Esophagus (tissue), 2 donors: ENCODE measurements at places on chromosomes 5 and 9. TPM values are rescaled to one million over a fixed set of nuclear protein-coding genes. Genes with fewer than 3 reads are reported as not detected.

The GABRA6 gene
- polyA plus RNA-seq, result not detected

The GPR150 gene
- polyA plus RNA-seq, result not detected

The ELOVL7 gene
- 2.2 TPM for polyA plus RNA-seq

The C5orf52 gene
- not detected for polyA plus RNA-seq

The PRLR gene
- polyA plus RNA-seq, result 0.20 TPM

The PCDHGA7 gene
- 0.53 TPM for polyA plus RNA-seq

The ZNF462 gene
- polyA plus RNA-seq, result 3.9 TPM

The ROR2 gene
- polyA plus RNA-seq, result 3.6 TPM

The ADAMTSL1 gene
- polyA plus RNA-seq, result 1.2 TPM

The IRX2 gene
- polyA plus RNA-seq, result 2.1 TPM

The CYLC2 gene
- not detected for polyA plus RNA-seq

The PHYHD1 gene
- polyA plus RNA-seq, result 39.5 TPM

The SPATA31E1 gene
- polyA plus RNA-seq, result not detected

The PKD2L2 gene
- 0.02 TPM for polyA plus RNA-seq

The ZNF608 gene
- 5.9 TPM for polyA plus RNA-seq

The LURAP1L gene
- polyA plus RNA-seq, result 3.1 TPM

The SPAG8 gene
- polyA plus RNA-seq, result 0.52 TPM

The TLX3 gene
- polyA plus RNA-seq, result not detected

The DMRTA1 gene
- 1.0 TPM for polyA plus RNA-seq

The B4GALT7 gene
- polyA plus RNA-seq, result 12.7 TPM

The GDF9 gene
- polyA plus RNA-seq, result 0.16 TPM

The UBQLN1 gene
- polyA plus RNA-seq, result 26.1 TPM

The ARL15 gene
- polyA plus RNA-seq, result 7.8 TPM

The SPINK1 gene
- polyA plus RNA-seq, result 0.76 TPM

The CXXC5 gene
- 27.8 TPM for polyA plus RNA-seq

The RGS14 gene
- 49.7 TPM for polyA plus RNA-seq

The SHISAL2B gene
- polyA plus RNA-seq, result not detected

The PPP2R2B gene
- 0.92 TPM for polyA plus RNA-seq

The ADRA1B gene
- 0.04 TPM for polyA plus RNA-seq

The IL13 gene
- polyA plus RNA-seq, result not detected

The HMGCR gene
- 43.0 TPM for polyA plus RNA-seq

The MED22 gene
- 12.0 TPM for polyA plus RNA-seq

The FAM200C gene
- 1.9 TPM for polyA plus RNA-seq
